ENCODE measurements at places on chromosomes 5 and 9. TPM values are rescaled to one million over a fixed set of nuclear protein-coding genes. Genes with fewer than 3 reads are reported as not detected.

GRCh38 chr5:55180016-55180415, 7.0 kb upstream of the CDC20B start:
- no peak for DNase-seq

GRCh38 chr5:135859641-135860040, 25.2 kb downstream of the SLC25A48 start:
- DNase-seq: no peak

DNA sequence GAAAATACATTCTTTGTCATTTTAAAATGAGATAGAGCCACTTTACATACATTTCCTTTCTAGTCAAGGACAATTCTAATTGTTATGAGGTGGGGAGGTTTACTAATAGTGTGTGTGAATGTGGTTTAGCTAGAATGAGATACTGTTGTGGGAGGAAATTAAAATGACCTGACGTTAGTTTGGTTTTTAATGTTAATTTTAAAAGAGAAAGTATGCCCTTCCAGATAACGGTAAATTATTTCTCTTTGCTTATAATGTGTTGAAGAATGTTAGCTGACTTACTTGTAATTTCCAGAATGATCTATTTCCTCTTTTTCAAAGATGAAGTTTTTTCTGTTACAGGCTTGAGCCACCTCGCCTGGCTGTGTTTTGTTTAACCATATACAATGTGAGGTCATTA, 1.7 kb upstream of the TAF7 start:
- no peak for DNase-seq

DNA sequence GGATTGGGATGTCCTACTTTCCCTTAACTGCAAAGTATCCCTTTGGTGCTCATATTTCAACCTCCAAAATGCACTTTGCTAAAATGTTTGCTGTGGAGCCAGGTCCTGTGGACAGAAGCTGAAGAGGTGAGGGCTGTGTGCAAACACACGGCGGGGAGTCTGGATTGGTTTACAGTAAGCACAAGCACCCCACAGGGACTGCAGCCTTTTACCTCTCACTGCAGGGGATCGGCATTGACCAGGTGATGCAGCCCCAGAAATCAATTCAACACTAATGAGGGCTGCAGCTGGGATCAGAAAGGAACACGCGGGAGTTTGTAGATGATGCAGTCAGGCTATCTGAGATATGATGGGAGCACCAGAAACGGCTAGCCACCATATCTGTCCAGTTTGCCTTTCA, 450.9 kb downstream of the CCDC171 start:
- DNase-seq: no peak

GRCh38 chr9:116992865-116993264, 305.8 kb downstream of the TRIM32 start:
- no peak for DNase-seq

Gene IFNA13
- not detected for total RNA-seq

Gene BARX1
- total RNA-seq: 170 TPM

Gene OR2S2
- total RNA-seq: not detected

Gene PTGES
- 0.23 TPM for total RNA-seq

Gene FAM78A
- 0.64 TPM for total RNA-seq

Gene CCL21
- total RNA-seq: not detected

Gene CCDC69
- total RNA-seq: 0.27 TPM
